Activated T-cell treated with anti-CD3 and anti-CD28 coated beads, Interleukin-2, amount 50 U/mL, for 1 hour (primary cell): ENCODE measurements at places on chromosomes 5 and 9.

- no peak for DNase-seq
These were observed 1750.6 kb upstream of the CDH9 start for GRCh38 chr5:28788954-28789353.

GRCh38 chr5:143471041-143471509 lies 67.6 kb upstream of the NR3C1 start:
- no peak for DNase-seq

- no peak for DNase-seq
These were observed 265.9 kb downstream of the ICE1 start for GRCh38 chr5:5688194-5688924.

DNA sequence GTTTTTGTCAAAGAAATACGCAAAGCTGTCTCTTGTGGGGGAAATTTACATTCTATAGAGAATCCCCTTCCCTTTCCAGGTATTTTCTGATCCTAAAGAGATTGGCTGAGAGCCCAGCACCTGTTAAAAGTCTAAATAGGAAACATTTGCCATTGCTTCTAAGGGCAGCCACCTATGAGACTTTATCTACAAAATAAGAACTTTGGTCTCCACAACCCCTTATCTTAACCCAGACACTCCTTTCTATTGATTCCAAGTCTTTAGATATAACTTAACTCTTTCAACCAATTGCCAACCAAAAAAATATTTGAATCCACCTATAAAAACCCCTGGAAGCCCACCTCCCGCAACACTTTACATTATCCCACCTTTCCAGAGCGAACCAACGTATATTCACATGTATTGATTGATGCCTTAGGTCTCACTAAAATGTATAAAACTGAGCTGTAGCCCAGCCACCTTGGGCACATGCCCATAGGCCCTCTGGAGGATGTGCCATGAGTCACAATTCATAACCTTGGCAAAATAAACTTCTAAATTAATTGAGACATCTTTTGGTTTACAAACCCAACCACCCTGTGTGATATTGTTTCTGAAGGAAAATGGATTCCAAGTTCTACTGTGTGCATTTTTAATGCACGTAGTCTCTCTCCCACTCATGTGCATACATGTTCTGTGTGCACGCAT lies 211.4 kb downstream of the GAS1 start:
- DNase-seq: no peak

DNA sequence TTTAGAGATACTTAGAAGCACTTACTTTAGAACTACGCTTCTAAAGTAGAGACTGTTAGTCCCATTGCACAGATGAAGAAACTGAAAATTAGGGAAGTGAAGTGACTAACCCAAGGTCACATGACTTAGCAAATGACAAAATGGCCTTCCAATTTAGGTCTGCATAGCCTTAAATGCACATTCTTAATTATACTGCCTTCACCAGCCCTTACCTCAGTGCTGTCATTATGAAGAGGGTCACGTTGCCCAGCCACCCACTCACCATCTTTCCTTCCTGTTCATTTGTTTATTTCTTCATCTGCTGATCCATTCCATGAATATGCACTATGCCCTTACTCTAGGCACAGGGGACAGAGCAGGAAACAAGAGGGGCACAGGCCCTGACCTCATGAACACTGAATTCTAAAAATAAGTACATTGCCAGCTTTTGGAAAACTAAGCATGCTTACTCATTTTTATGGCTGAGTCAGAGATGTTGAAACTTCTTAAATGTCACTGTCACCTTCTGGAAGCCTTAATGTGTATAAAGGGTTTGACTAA lies 8.6 kb downstream of the HAVCR2 start:
- no peak for DNase-seq
